Right cardiac atrium (tissue), 5 donors: ENCODE measurements at places on chromosomes 1 and 21.
A peak's percentile ranks its signal among the peaks of the same experiment; 100 is the strongest.

- peak; percentile 74 for DNase-seq
Observed at GRCh38 chr1:36176106-36176949, 20.4 kb downstream of the MAP7D1 start.

DNA sequence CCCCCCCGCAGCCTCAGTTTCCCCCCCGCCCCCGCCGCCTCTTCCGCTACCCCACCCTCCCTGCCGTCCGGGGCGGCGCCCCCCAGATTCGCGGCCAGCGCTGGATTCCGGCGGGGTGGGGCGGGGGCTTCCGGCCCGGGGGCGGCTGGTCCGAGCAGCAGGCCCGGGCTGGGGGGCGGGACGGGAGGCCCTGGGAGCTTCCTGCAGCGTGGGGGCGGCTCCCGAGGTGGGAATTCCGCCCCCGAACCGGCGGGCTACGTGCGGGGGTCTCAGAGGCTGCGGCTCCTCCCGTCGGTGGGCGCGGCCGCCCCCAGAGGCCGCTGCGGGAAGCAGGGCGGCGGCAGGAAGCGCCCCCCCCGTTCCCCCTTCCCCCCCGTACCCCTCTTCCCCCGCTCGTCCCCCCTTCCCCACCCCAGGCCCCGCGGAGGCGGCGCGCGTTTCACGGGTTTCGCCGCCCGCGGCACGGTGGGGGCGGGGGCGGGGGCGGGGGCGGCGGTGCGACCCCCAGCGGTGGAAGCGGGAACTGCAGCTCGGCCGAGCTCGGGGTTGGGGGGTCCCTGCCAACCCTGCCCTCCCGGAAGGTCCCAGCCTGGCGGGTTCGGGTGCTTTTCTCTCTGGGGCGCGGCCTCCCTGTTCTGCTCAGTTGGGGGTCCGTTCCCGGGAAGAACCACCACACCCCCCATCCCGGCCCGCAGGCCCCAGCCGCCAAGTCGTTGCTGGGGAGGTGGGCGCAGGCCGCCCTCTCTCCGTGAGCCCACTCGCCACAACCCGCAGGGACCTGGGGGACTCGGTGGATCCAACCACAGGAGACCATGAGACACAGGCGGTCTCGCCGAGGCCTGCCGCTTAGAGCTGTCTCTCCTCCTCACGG lies 76.3 kb downstream of the MORN1 start:
- DNase-seq = peak; percentile 76

DNA sequence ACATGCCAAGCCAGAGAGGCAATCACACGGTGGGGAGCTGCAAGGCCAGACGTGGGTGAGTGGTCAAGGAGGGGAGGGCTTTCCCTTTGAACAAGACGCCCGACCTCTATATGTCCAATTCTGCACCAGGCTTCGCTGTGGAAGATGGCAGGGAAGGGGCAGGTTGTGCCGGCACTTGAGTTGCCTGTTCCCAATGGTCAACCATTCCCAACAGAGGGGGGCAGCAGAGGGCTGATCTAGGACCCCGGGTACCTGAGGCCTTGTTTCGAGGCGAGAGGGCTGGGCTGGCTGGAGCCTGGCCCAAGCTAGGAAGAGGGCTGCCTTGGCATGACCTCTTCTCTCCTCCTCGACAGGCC lies 64.9 kb downstream of the TMEM53 start:
- peak; percentile 74 for DNase-seq

DNA sequence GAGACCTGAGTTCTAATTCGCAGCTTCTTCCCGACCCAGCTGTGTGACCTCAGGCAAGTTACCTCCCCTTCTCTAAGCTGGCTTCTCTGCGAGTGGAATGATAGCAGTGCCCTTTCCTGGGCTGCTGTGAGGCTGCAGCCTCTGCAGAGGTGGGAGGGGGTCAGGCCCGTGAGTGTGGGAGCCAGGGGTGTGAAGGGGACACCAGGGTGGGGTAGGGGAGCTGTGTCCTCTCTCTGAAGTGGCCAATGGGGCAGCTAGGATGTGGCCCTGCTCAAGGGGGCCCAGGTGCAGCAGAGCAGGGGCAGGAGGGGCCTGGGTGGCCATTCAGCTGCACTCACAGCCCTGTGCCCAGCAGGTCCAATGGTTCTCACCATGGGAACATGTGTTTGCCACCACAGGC lies 24.5 kb downstream of the DMRTB1 start:
- no peak for DNase-seq

DNA sequence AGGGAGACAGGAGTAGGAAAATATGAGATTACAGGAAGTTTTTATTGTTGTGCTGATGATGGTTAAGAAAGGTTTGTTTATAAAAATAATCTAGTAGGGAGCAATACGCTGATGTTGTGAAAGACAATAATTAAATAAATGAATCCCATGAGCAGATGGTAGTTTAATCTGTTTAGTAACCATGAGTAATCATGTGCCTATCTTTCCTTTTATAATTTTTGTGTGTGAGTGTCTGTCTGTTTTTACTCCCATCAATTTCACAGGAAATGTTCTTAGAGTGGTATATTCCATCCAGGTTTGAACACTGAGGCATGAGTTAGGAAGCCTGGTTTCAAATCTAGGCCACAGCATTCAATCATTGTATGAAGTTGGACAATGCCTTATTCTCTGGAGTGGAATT lies 180.5 kb downstream of the OLFM3 start:
- no peak for DNase-seq

- DNase-seq = no peak
Observed at GRCh38 chr1:170076199-170076598, 1.7 kb upstream of the KIFAP3 start.
